ENCODE measurements at places on chromosomes 1 and 21. TPM values are rescaled to one million over a fixed set of nuclear protein-coding genes. Genes with fewer than 3 reads are reported as not detected.

The SAMD13 gene
- 1.2 TPM for total RNA-seq

The ELAPOR1 gene
- 0.17 TPM for total RNA-seq

The REG4 gene
- total RNA-seq: not detected

The OR2L13 gene
- total RNA-seq: not detected

DNA sequence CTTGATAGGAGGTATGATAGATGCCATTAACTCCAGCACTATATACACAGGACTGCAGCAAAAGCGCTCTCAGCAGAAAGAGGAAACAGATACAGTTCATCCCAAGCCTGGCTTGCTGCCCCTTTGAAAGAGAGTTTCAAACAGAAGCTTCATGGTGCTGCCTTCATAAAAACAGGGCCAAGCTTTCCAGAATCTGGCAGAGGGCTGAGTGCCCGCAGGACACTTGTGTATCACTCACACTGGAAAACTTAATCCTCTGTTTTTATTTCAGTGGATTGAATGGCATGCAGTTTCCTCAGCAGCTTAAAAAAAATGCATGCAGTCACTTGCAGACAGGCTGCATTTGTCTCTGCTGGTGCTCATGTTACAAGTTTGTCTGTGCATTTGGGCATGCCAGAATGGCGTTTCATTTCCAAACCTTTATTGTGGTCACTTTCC lies 40.4 kb downstream of the KCNJ15 start:
- no peak for DNase-seq

DNA sequence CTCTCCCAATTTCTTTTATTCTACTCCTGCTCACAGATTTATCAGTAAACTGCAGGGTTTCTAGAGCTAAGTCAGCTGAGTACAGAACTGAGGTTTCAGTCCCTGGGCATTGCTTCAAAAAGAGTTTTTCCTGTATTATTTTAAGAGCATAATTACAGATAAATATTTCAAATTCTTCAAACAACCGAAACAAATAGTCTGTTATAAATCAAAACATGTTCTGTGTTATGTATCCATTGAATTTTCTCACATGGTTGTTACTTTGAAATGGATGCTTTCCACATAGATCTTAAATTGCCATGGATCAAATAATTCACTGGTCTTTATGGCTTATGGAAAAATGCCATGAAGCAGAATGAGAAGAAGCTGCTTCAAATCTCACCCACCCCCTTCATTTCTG lies 64.5 kb downstream of the LRRC8C start:
- DNase-seq: no peak

DNA sequence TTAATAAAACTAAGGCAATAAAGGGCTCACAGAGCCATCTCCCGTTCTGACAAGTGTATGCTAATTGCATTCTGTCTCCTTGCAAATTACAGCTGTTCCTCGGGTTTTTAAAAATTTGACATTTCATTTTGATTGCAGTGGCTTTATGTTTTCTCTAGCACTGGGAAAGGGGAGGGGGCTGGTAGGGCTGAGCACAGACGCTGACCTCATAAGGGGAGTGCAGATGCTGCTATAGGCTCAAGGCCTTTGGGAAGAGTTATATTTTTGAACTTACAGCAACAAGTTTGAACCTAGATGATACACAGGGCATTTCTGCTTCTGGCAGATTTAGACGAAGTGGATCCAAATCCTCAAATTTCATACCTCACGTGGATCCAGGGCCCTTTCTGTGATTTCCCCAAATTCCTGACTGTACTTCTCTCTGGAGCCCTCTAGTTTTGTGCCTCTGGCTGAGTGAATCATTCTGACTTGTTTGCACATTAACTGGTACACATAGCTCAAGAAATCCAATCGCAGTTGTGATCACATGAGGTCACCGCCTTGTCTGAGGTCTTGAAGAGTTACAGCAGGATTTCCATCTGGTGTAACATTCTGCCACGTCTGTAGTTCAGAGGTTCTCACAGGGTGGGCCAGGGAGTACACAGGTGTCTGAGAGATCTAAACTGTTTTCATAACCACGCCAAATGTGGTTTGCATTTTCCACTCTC lies 230.3 kb downstream of the C1orf94 start:
- no peak for DNase-seq

The GJA5 gene
- total RNA-seq: 0.28 TPM

- DNase-seq: peak; percentile 7
Observed at GRCh38 chr1:77322061-77322900, 40.5 kb downstream of the AK5 start.

GRCh38 chr1:145960468-145961108 lies 2.8 kb upstream of the LIX1L start:
- peak; percentile 82 for DNase-seq

- DNase-seq: no peak
Observed at GRCh38 chr1:172163498-172164215, 256.8 kb upstream of the C1orf105 start.

- DNase-seq: peak; percentile 79
Observed at GRCh38 chr1:233998891-233999290, 94.4 kb downstream of the SLC35F3 start.

The TDRD10 gene
- total RNA-seq: not detected

The DISP1 gene
- total RNA-seq: 1.4 TPM

GRCh38 chr1:181208967-181209366 lies 120.5 kb downstream of the IER5 start:
- DNase-seq: no peak

DNA sequence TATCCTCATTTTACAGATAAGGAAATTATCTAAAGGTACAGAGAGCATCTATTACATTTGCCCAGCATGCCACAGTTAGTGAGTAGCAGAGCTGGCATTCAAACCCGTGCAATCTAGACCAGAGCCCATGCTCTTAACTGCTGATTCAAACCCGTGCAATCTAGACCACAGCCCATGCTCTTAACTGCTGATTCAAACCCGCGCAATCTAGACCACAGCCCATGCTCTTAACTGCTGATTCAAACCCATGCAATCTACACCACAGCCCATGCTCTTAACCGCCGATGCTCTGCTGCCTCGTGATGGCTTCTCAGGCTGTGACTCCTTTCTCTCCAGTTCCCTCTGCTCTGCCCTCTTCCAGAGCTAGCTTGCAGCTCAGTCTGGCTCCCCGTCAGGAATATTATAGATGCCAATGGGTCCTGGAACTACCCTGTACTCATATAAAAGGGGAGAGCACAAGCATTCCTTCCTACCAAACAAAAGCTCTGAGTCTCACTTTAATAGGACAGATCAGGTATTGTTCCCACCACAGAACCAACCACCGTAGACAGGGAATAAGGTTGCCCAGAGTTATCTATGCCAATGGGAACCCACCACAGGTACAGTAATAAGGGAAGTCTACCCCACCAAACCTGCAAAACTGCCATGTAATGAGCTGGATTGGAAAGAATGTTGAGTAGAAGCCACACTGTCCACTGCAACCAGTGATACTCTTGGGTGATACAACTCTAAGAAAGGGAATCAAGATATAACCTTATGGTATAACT lies 78.4 kb downstream of the SMYD3 start:
- DNase-seq: no peak

DNA sequence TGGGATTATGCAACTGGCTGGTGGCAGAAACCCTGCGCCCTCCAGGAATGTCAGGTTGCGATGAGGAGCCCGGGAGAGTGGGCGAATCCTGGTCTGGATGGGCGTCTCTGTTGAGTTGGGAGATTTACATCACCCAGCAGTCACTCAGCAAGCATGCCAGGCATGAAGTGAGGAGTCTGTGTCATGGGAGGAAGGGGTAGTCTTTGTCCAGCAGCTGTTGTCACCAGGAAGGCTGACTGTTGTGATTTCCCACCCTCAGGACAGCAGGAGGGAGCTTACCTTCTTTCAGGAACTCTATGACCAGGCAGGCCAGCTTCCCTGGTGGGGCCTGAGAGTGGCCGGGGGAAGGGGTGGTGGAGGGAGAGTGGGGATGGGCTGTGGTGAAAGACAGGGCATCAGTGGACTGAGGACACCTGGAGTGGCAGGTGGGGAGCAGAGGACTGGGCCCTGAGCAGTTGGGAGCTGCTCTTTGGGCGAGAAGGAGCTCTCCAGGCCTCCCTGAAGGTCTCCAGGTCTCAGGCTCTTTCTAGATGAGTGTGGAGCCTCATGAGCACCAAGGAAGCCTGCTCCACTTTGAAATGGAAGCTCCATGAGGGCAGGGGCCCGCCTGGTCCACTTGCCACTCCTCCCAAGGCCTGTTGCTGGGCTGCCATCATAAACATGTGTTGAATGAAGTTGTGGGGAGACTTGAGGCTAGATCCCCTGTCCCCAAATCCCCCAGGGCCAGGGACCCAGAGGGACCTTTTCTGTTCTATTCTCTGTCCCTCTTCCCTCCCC lies 21.3 kb upstream of the PKP1 start:
- no peak for DNase-seq

GRCh38 chr21:16502897-16503296 lies 773.1 kb downstream of the USP25 start:
- DNase-seq: no peak

The S100A1 gene
- total RNA-seq: not detected

The FCRL4 gene
- total RNA-seq: not detected

DNA sequence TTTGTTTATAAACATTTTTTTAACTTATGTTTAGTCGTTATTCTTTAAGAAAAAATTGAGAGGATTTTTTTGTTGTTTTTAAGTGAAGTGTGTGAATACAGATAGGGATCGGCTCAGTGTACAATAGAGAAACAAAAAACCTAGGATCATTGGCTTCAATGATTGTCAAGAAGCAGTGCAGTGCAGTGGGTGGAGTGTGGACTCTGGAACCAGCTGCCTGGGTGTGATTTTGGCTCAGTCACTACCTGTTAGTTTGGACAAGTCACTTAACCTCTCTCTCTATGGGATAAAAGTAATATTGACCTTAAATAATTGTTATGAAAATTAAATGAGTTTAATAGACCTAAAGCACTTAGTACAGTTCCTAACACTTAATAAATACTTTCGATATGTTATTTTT lies 41.3 kb downstream of the SCCPDH start:
- DNase-seq: no peak

The IFNLR1 gene
- 1.4 TPM for total RNA-seq
